Stimulated activated CD4-positive, alpha-beta T cell treated with anti-CD3 and anti-CD28 coated beads, Interleukin-2, amount 100 ng/mL, for 48 hours (primary cell): ENCODE measurements at places on chromosomes 16 and 17.

- DNase-seq: no peak
These were observed 4.2 kb upstream of the C1QTNF8 start for GRCh38 chr16:1100084-1100800.

DNA sequence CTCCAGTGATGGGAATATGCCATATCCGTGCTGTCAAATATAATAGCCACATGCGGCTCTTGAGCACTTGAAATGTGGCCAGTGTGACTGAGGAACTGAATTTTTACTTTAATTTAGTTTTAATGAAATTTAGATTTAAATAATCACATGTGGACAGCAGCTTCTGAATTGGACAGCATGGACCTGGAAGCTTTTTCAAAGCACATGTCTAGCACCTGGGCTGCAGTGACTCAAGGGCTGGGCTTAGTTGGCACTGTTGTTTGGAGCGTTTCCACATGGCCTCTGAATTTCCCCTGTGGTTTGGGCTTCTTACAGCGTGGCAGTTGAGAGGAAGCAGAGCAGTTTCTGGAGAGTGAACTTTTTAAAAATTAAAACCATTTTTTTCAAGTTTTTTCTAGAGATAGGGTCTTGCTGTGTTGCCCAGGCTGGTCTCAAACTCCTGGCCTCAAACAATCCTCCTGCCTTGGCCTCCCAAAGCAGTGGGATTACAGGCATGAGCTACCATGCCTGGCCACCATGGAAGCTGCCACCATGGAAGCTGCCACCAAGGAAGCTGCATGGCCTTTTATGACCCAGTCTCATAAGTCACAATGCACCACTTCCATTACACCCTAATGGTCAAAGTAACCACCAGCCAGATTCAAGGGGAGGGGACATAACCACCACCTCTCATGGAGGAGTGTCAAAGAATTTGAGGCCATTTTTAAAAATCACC, 6.7 kb upstream of the TOB1 start:
- DNase-seq: no peak

DNA sequence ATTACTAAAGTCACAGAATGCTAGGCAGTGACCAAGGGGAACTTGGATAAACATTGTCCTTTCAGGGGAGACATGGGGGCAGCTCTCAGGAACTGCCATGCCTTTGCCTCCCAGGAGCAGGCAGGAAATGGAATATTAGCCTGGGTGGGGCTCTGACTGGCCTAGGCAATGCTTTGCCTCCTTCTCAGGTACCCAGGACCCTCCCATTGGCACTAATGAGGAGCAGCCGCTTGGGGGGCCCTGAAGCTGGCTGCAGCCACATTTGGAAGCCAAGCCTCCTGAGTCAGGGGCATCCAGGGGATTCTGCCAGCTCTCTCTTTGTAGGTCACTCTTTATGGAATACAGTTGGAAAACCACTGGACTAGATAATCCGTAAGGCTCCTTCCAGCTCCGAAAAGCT, 5.5 kb downstream of the CPSF4L start:
- no peak for DNase-seq

DNA sequence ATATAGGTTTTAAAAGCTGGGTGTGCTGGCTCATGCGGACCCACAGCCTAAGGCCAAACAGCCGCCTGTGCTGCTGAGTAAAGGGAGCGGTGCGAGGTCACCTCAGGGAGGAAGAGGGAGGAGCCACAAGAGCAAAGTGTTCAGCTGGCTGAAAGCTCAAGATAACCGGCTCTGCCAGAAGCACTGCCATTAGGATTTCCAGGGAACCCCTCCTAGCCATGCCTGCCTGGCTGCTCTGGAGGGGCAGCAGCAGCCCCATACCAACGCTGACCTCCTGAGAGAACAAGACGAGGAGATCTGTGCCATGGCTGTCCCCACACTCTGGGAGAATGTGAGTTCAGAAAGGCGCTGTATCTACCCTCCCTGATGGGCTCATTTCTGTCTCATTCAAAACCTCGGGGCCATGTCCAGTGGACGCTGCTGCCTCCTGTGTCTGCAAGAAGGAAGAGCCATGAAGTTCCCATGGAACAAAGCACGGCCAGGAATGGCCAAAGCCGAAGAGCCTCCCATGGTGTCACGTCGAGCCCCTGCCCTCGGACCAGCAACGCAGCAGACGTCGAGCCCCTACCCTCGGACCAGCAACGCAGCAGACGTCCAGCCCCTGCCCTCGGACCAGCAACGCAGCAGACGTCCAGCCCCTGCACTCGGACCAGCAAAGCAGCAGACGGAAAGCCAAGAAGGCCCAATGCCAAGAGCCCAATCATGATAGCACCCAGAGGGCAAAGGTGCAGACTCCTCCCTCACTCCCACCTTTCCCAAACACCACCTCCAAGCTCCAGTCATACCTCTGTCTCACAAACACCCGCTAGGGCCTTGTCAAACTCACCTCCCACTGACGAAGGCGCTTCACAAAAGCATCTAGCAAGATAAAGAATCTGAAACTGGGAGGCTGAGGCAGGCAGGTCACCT, 107.0 kb downstream of the ANKRD11 start:
- no peak for DNase-seq

- no peak for DNase-seq
These were observed 207.9 kb downstream of the SNX29 start for GRCh38 chr16:12184419-12184917.

DNA sequence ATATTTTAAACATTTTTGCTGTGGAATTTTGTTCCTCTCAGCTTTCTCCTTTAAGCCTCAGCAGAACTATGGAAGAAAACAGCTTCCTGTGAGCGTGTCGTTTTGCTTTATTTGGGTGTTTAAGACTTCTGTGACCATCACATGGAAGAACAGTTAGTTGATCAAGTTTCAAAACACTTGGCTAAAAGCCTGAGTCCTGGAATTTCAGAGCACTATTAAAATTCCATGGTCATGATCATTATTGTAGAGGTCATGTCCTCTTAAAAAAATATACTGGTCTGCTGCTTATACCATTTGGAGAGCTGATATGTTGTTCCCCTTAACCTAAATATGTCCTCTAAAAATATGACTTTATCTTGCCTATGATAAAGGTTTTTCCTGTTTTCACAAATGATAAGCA, 12.6 kb upstream of the CDR2 start:
- DNase-seq: no peak

- peak; percentile 33 for DNase-seq
These were observed 111.4 kb downstream of the UTP18 start for GRCh38 chr17:51371732-51372151.

GRCh38 chr17:63703029-63703428, 3.1 kb upstream of the LIMD2 start:
- no peak for DNase-seq

DNA sequence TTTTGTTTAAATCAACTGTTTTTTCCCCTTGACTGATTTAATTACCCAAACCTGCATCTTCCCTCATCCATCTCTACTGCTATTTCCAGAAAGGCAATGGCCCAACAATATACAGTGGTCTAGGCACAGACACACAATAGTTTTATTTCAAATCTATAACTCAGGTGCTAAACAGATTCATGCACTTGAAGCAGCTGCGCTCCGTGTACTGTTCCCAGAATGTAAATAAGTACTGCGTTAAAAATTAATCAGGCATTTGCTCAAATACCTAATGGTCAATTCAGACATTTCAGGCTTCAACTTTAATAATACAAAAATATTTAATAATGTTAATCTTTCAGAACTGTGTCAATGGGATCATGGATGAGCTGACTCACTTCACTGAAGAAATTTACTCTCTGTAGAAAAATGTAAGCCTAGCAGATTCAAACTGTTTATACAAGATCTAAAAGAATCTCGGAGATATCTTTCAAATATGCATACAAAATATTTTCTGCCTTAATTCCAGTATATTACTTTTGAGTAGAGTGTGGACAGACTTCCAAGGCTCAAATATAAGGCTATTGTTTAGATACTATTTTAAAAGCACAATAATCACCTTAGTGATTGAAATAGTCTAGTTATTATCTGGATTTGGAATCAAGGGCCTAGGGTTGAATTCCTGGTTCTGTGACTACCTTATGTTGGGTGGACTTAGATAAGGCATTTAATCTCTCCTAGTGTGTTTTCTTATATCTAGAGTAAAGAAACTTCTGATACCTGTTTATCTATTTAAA, 97.4 kb upstream of the PSMD7 start:
- no peak for DNase-seq

- no peak for DNase-seq
These were observed 11.9 kb upstream of the CYTH1 start for GRCh38 chr17:78793968-78794367.

GRCh38 chr17:17188586-17188985, 17.5 kb downstream of the PLD6 start:
- no peak for DNase-seq

DNA sequence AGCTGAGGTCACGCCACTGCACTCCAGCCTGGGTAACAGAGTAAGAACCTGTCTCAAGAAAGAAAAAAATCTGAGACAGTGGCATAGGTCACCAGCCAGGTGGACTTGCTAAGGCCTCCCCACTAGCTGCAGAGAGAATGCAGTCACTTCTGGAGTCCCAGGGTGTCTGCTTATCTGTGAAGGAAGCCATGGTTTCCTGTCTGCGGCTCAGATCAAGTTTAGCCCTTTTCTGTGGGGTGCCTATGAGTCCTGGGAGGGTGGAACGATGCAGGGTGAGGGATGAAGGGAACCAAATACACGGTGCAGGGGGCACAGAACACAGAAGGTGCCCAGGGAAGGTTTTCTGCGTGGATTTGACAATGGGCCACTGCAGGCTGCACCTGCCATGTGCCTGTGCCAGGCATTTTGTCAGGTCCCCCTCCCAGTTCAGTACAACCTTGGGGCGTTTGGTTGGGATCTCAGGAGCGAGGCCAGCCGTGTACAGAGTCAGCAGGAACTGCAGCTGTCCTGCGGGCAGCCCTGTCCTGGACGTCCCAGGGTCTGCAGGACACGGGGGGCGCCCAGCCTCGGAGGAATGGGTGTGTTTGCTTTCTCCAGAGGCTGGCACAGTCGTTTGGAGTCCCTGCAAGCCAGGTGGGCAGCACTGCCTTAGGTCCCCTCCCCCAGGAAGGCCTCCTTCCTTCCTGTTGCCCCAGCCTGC, 41.8 kb downstream of the RAB11FIP4 start:
- DNase-seq: no peak

GRCh38 chr17:7843257-7843535, 9.2 kb downstream of the KDM6B start:
- no peak for DNase-seq

DNA sequence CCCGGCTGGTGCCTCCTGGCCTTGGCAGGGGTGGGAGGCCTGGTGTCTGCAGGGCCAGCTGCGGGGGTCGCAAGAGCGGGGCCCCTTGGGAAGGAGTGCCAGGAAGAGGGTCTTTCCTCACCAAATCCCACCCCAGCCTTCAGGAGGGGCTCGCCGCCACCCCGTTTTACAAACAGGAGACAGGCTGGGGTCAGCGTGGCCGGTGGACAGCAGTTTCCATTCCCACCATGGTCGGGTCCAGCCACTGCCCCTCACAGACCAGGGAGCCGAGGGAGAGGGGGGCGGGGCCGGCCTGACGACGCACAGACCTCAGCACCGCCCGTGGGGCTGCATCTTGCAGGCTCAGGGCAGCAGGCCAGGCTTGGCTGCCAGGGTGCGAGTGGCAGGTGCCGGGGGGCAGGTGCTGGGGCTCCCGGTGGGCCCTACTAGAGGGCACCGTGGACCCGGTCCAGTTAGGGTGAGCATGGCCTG, 7.6 kb downstream of the CBFA2T3 start:
- no peak for DNase-seq

DNA sequence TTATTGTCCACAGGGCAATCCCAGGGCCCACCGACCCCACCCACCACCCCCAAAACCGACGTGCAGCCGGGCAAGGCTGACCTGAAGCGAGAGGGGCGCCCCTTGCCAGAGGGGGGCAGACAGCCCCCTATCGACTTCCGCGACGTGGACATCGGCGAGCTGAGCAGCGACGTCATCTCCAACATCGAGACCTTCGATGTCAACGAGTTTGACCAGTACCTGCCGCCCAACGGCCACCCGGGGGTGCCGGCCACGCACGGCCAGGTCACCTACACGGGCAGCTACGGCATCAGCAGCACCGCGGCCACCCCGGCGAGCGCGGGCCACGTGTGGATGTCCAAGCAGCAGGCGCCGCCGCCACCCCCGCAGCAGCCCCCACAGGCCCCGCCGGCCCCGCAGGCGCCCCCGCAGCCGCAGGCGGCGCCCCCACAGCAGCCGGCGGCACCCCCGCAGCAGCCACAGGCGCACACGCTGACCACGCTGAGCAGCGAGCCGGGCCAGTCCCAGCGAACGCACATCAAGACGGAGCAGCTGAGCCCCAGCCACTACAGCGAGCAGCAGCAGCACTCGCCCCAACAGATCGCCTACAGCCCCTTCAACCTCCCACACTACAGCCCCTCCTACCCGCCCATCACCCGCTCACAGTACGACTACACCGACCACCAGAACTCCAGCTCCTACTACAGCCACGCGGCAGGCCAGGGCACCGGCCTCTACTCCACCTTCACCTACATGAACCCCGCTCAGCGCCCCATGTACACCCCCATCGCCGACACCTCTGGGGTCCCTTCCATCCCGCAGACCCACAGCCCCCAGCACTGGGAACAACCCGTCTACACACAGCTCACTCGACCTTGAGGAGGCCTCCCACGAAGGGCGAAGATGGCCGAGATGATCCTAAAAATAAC, 3.0 kb downstream of the SOX9 start:
- no peak for DNase-seq

DNA sequence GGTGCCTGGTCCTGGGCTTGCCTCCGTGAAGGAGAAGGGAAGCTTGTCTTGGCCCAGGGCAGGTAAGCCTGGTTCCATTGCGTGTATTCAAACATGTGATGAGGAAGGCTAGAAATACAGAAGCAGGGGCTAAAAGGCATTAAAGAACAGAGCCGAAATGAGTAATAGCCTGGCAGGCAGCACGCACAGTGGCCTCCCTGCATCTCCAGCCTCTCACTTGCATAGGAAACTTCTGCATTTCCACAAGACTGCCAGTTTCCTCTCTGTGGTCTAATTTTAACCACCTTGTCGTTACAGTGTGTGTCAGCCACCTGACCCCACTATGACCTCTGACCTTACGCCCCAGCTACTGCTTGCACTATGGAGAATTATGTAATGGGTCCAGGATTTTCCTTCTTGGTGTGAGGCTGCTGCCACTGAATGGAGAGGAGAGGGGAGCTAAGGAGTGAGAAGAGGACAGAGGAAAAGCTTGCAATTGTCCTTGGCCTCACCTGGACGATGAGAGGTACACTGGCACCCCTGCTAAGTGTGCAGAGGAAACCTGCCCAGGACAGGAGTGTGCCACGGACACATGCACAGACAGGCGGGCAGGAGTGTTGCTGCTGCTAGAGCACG, 32.8 kb downstream of the HIC1 start:
- peak; percentile 36 for DNase-seq

- no peak for DNase-seq
These were observed 102.3 kb downstream of the KCNJ2 start for GRCh38 chr17:70271672-70272071.

DNA sequence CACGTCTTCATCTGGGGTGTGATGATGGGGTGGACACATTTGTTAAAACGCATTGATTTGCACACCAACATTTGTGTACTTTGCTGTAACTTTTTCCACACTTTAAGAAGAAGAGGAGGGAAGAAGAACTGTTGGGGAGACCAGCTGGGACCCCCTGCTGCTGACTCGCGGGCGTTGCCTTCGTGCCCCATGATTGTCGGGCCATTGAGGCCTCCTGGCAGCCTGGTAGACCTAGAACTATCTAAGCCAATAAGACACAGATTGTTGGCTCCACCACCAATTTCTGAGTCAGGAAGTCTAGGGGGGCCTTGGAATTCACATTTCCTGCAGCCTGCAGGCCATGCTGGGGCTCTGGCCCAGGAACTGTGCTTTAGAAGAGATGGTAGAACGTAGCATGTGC, 105.5 kb downstream of the TNFRSF13B start:
- DNase-seq: no peak
